ENCODE measurements at places on chromosomes 7 and 10.

DNA sequence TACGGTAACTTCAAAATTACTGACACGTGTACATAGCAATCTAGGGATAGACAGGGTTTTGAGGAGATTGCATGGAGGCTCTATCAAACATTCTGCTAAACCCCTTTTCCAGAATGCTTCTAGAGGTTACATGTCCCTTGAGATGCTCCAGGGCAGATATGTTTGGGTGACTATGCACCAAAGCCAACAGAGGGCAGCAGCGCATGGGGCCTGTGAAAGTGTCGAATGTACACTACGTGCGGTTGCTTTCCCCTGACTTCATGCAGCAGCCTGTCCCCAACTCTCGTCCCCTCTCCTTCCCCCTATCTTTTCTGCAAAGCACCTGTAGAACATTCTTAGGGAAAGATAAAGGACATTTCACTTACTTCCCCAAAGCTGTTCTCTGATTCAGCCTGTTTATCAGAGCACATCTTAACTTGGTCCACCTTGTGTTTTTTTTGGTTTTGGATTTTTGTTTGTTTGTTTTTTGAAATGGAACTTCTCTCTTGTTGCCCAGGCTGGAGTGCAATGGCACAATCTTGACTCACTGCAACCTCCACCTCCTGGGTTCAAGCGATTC lies 90.2 kb downstream of the UBE3C start:
- DNase-seq = peak; percentile 8

DNA sequence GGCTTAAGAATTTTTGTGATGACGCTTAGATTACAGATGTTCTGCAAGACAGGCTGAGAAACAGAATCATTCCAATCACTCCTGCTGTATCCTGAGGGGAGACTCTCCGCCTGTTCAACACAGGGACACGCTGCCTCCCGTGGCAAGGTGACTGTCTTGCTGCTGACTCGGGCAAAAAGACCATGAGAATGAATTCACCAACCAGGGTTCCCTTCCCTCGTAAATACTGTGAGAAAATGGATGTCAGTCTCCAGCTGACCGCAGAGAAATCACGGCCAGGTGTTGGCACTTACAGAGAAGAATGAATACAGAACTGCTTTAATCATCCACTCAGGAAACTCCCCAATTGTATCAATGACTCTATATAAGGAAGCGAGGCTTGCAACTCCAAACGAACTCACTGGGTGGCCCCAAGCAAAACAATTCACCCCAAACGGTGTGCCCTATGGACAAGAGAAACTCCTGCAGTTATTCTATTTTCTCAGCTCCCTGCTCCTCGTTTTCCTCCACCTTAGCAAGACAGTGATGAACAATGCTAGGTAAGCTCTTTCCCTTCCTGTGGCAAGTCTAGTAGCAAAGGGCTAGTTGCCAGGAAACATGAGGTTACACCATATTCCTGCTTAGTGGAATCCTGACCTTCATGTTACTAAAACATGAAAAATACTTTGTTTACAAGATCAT lies 22.8 kb downstream of the GNA12 start:
- DNase-seq = no peak

GRCh38 chr7:38013246-38013645 lies 92.8 kb downstream of the EPDR1 start:
- DNase-seq = no peak

- DNase-seq = no peak
Measured at GRCh38 chr7:19101909-19102308, 15.5 kb downstream of the TWIST1 start.

DNA sequence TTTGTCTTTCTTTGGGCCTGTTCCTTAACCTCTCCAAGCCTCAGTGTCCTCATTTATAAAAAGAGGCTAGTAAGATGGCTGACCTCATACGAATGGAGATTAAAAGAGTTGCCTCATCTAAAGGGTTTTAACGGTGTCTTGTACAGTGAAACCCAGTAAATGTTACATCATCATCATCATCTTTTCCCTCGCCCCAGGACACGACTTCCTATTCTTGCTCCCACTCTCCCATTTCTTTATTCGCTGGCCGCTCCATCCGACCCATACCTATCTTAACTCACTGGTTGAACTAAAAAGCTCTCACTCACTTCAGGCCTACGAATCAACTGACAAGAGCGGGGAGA lies 554 bp downstream of the FRA10AC1 start:
- no peak for DNase-seq

DNA sequence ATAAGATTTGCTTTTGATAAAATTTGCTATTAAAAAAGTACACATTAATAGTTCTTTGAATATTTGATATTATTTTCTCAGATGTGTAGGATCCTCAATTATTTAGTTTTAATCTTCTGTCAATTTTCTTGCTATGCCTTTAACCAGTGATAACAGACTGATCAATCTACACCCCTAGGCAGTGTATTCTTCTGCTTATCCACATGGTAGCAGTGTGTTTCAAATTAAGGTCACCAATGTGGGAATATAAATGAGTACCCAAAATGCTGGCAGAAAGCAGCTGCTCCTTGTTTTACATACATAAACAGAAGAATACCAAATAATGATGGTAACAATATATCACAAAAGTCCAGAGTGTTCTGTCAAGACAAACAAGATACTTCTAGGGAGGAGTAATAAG lies 87.0 kb downstream of the SKAP2 start:
- DNase-seq = no peak

DNA sequence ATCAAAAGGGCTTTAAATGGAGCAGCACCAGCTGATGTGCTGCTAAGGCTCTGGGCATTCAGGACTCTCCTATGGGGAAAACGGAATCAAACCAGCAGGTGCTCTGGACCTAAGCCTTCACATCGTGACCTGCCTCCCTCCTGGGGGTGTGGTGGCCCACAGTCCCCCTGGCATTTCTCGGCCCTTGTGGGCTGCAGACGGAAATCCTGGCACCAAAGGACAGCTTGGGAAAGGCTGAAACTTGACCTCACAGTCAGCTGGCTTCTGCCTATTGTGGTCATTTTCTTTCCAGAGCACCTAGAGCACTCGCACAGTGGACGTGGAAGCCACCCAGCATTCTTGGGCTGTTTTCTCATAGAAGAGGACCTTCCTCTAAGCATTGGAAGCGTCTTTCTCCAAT lies 74.8 kb downstream of the TPST1 start:
- no peak for DNase-seq

- DNase-seq = no peak
Measured at GRCh38 chr10:80649183-80649582, 111.5 kb downstream of the SH2D4B start.

GRCh38 chr7:44101966-44102845 lies 1.9 kb upstream of the AEBP1 start:
- no peak for DNase-seq

- DNase-seq = no peak
Measured at GRCh38 chr10:86086418-86086817, 280.2 kb downstream of the GRID1 start.

GRCh38 chr7:94656925-94657731 lies 1.2 kb upstream of the SGCE start:
- DNase-seq = no peak

Data from stimulated activated CD4-positive, alpha-beta T cell treated with anti-CD3 and anti-CD28 coated beads, Interleukin-15, amount 100 ng/mL, for 1 hour (primary cell).